ENCODE measurements at places on chromosomes 4 and X.

GRCh38 chrX:134929808-134930207, 61.0 kb upstream of the SMIM10 start:
- no peak for DNase-seq

GRCh38 chr4:181650033-181650825, 593.0 kb upstream of the TENM3 start:
- DNase-seq = no peak

- DNase-seq = no peak
Measured at GRCh38 chr4:102338405-102338804, 6.9 kb downstream of the SLC39A8 start.

- DNase-seq = no peak
Measured at GRCh38 chrX:25600776-25601175, 537.4 kb upstream of the MAGEB18 start.

- DNase-seq = peak; percentile 74
Measured at GRCh38 chrX:40644176-40644575, 3.2 kb downstream of the CXorf38 start.

GRCh38 chr4:184103527-184104264, 114.0 kb downstream of the ENPP6 start:
- DNase-seq = no peak

GRCh38 chrX:78527263-78527662, 131.9 kb downstream of the RTL3 start:
- no peak for DNase-seq

GRCh38 chrX:31384471-31384870, 312.6 kb upstream of the FTHL17 start:
- no peak for DNase-seq

DNA sequence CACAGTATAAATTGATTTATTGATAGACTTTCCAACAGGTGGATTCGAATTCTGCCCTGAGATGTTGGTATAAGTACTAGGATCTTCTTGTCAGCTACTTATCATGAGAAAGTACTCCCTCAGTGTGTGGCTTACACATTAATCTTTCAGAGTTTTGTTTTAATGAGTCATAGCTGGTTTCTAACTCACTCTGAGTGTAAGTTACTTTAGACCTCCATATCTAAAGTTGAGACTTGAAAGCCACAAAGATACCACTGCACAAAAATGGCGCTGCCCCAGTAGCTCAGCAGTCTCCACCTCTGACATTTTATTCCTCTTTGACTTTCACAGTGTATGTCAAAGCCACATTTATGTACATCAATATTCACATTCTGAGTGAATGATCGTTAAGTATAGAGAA, 318.5 kb downstream of the ARAP2 start:
- DNase-seq = no peak

GRCh38 chrX:915427-916229, 285.0 kb downstream of the SHOX start:
- no peak for DNase-seq

DNA sequence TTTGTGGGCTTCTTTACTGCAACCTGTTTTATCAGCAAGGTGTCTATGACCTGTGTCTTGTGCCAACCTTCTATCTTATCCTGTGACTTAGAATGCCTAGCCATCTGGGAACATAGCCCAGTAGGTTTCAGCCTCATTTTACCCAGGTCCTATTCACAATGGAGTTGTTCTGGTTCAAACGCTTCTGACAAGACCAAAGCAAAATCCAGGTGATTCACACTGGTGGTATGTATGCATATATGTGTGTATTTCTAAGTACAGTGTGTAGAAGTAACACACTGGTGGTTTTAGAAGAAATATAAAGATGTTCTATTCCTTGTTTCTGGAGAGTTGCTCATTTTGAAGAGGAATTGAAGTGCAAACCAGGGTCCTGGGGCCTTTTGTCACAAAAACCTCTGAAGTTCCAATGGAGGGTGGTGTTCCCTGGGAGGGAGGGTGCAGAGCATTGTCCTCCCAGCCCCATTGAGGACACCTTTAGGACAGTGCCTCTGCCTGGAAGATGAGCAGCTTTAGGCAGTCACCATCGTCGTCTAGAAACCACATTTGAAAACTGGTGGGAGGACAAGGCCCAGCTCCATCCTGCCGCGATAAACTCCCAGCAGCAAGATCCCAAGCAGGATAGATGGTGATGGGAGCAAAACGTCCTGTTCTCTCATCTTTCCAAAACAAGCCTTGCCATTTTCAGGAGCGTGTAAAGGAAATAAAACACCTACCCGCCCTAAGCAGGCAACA, 191.4 kb downstream of the TSPAN5 start:
- DNase-seq = no peak

DNA sequence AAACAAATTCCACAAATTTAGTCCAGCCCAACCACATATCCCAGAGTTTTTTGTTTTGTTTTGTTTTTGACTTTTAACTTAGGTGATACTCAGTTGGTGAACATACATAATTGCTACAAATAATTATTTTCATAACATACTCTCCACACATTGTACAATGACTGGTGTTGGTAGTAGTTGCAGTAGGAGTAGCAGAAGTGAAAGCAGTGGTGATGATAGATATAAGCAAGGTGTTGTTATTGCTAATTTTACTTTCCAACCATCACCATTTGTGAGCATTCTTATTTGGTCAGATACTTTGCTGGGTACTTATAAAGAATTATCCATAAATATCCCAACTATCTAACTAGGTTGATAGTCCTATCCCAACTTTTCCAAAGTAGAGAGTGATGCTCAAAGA, 47.3 kb downstream of the ARHGAP24 start:
- no peak for DNase-seq

DNA sequence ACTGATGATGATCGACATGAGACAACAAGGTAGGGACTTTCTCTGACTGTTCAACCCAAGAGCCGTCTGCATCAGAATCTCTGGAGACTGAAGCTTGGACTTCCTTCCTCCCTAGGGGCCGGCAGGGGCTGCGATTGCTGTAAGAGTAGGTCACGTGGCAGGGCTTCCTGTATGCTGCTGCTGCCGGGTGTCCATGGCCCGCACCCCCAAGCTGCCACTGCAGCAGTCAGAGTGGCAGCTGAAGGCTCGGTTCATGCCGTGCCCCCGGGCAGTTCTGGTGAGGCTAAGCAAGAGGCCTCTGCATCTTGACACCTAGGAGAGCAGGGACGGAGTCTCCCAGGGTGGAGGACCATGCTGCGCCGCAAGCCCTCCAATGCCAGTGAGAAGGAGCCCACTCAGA, at the start of gene SASH3:
SASH3 (plus strand) TSS at position 203 of the 400 bp plus-strand sequence; CDS start at position 352, 149 bp downstream.
- peak; percentile 53 for DNase-seq

GRCh38 chr4:48483777-48484493, 792 bp downstream of the SLC10A4 start:
- no peak for DNase-seq

GRCh38 chrX:129695937-129696336, 41.2 kb upstream of the APLN start:
- no peak for DNase-seq

DNA sequence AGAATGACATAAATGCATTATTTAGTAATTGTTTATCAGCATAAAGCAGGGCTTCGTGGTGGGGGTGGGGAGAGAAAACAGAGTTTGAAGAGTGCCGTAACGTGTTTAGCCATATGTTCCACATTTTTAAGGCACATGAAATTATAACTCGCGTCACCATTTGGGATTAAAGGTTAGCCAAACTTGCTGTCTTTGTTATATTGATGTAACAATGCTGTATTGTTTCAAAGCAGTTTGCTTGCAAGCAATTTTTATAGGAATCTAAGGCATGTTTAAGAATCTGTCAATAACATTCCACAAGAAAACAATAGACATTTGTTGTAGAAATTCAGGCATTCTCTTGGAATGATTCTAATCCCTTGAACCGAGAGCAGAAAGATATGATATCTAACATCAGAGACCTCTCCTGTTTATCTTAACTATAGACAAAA, 78.3 kb downstream of the CLDN22 start:
- no peak for DNase-seq

DNA sequence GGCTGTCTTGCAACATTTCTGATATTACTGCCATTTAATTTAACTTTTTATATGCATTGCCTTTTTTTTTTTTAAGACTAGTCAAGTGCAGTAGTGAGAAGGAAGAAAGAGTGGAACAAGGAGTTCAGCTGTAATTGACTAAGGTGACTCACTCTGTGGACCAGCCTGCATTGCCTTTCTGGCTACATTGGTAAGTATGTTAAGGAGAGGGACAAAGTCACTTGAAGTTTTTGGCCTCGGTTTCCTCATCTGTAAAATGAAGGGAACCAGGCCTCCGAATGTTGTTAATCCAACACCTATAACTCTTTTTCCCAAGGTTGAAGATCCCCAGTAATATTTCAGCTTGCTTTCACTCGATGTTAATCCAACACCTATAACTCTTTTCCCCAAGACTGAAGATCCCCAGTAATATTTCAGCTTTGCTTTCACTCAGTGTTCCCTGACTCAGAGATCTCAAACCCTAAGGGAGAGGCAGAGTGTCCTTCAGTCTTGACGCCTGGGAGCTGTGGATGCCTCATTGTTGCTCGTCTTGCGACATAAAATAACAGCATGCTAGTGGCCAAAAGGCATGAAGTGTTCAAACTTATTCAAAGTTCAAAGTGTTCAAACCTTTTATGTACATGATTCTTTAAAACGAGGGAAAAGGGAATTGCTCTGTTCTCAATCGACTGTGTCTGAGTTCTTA, 102.0 kb downstream of the SORBS2 start:
- DNase-seq = no peak

DNA sequence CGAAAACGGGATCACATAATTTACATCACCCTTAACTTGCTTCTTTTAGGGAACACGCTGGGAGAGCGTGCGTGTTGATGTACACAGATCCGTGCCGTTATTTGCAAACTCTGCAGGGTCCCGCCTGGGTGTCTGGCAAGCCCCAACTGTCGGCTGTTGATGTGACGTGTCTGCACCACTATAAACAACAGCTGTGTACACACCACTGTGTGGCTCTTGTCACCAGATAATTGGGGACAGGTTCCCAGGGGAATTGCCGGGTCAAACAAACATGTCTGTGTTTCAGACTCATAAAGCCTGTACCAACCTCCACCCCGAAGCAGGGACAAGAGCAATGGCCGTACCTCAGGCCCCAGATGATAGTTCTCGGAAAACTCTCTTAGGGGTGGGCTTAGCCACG, 105.0 kb upstream of the AFAP1 start:
- DNase-seq = no peak

DNA sequence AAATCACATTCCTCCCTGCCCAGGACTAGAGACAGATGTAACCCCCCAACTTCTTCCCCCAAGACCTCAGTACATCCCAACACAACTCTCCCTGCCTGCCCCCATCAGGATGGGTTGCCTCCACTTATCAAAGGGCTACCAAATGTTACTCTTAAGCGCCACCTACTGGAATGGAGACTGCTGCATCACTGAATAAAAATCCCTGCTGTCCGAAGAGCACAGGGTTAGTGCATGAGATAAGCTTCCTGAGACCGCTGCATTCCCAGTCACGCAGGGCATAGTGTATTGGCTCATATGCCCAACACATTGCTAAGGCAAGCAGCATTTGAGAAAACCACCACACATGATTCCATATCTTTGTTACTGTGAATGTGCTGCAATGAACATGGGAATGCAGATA, 544.5 kb downstream of the PPP4R3C start:
- peak; percentile 30 for DNase-seq

GRCh38 chr4:141028024-141028529, 105.2 kb downstream of the RNF150 start:
- DNase-seq = no peak

DNA sequence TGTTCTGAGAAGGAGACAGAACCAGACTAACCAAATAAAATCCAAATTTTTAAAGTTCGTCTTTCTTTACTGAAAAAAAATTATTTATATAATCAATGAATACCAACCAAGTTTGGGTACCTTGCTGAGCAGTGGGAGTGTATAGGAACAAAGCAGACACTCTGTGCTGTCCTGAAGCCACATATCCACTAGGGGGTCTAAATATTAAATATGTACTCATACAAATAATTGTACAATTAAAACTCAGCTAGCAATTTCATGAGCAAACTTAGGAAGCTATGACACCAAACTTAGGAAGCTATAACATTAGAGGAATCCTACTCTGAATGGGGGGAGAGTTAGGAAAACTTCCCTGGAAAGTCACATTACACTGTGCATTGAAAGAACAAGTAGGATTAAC, 582.0 kb upstream of the EPHA5 start:
- peak; percentile 12 for DNase-seq

GRCh38 chr4:144298519-144298918, 158.0 kb upstream of the GYPA start:
- no peak for DNase-seq

DNA sequence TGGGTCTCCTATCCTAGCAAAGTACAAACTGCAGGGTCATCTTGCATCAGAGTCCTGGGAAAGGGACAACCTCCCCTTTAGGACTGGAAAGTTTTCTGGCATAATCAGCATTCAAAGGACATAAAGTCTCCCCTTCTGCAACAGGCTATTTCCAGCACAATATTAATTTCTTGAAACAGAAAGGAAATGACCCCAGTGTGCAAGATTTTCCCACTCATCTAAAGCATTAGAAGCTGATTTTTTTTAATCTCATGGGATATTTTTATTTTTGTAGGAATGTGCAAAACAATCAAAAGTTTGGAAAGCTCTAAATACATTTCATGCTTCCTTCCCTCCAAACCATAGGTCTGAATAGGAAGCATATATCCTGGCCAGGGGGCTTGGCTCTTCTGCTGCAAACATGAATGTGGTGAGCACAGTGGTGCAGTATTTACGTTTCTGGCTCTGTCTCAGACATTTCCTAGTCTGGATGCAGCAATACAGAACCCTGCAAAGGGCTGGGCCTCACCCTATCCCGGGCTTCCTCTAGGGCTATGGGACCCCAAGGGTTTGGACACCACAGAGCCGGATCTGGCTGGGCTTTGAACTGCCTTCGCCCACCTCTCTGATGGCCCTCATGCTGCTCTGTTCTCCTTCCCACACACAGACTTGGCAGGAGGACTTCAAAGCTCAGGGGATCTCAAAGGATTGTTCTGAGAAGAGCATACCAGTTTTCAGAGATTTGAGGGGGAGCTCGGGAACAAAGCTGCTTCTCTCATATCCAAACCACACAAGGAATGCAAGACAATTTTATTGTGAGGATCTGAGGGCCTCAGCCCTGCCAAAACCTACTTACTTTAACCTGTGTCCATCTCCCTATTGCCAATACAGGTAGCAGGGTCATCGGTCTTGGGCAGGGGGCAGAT, 64.9 kb downstream of the POLR2B start:
- no peak for DNase-seq

- no peak for DNase-seq
Measured at GRCh38 chr4:88757067-88757466, 59.4 kb upstream of the NAP1L5 start.

DNA sequence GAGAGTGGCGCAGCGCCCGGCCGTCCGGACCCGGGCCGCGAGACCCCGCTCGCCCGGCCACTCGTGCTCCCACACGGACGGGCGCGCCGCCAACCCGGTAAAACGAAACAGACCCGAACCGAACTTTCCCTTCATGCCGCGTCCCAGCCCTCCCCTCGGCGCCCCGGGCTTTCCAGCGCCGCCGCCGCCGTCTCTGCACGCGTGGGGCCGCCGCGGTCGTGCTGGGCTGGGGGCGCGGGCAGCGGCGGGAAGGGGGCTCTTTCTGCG, 222 bp downstream of the SMAD1 start:
- no peak for DNase-seq

GRCh38 chrX:2703991-2704369, 12.9 kb downstream of the CD99 start:
- DNase-seq = no peak

GRCh38 chr4:185227131-185227551, 17.7 kb downstream of the SNX25 start:
- peak; percentile 25 for DNase-seq

All from Kasumi-1 (cell line).